ENCODE measurements at places on chromosomes 1 and 21.
A peak's percentile ranks its signal among the peaks of the same experiment; 100 is the strongest.

GRCh38 chr1:7826363-7826762 lies 26.5 kb downstream of the UTS2 start:
- no peak for DNase-seq

- DNase-seq = no peak
Measured at GRCh38 chr1:217373761-217374701, 256.9 kb downstream of the GPATCH2 start.

DNA sequence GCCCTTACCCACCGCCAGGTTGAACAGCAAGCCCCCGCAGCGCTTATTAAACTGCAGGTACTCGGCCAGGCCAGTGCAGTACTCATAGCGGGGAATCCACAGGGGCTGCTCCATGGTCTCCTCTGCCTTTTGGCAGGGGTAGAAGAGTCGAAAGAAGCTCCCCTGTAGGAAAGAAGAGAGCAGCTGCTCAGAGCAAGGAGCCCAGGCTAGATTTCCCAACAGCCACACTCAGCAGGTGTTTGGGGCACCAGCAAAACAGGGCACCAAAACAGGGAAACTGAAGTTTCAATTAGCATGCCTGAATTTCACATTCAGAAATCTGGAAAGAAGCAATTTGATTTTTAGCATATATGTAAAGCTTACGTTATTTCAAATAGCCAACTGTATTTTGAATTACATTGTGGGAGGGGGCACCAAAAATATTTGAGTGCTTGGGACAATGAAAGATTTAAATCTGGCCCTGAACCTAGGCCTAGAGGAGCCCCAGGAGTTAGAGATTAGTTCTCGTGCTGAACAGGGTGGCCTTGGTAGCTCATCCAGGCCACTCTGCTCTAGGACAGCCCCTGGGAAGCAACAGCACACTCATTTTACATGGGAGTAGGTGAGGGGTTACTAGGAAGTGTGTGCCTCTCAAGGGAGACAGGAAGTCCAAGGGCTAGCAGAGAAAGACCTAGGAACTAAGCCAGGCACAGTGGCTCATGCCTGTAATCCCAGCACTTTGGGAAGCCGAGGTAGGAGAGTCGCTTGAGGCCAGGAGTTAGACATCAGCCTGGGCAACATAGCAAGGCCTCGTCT lies 8.2 kb downstream of the PAFAH2 start:
- DNase-seq = no peak

DNA sequence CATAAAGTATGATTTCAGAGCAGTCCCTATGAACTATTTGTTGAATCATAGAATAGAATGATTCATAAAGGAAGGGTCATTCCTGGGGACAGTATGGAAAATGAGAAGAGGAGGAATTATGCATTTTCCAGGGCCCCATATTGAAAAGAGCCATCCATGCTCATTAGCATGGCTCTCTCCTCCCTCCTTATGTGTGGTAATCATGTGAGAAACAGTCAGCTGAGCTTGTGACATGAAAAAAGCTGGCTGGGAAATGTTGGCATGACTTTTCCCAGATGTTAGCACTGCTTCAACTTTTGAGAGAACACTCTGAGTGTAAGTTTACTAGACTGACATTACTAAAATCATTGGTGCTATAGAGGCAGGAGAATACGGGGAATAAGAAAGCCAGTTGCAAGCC lies 16.1 kb downstream of the TRIM67 start:
- DNase-seq = no peak

GRCh38 chr1:107142140-107142542 lies 1.3 kb downstream of the NTNG1 start:
- DNase-seq = peak; percentile 53

GRCh38 chr1:93000291-93000690 lies 39.0 kb upstream of the DIPK1A start:
- DNase-seq = no peak

DNA sequence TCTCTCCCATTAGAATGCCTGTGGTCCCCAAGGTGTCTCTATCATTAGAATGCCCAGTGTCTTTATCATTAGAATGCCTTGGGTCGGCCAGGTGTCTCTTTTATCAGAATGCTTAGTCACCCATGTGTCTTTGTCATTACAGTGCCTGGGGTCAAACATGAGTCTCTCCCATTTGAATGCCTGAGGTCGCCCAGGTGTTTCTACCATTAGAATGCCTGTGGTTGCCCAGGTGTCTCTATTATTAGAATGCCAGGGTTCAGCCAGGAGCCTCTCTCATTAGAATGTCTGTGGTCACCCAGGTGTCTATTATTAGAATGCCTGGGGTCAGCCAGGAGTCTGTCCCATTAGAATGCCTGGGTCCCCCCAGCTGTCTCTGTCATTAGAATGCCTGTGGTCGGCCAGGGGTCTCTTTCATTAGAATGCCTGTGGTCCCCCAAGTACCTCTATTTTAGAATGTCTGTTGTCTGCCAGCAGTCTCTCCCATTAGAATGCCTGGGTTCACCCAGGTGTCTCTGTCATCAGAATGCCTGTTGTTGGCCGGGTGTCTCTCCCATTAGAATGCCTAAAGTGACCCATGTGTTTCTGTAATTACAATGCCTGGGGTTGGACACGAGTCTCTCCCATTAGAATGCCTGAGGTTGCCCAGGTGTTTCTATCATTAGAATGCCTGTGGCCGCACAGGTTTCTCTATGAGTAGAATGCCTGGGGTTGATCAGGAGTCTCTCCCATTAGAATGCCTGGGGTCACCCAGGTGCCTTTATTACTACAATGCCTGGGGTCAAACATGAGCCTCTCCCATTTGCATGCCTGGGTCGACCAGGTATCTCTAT lies 57.1 kb downstream of the RNF187 start:
- no peak for DNase-seq

DNA sequence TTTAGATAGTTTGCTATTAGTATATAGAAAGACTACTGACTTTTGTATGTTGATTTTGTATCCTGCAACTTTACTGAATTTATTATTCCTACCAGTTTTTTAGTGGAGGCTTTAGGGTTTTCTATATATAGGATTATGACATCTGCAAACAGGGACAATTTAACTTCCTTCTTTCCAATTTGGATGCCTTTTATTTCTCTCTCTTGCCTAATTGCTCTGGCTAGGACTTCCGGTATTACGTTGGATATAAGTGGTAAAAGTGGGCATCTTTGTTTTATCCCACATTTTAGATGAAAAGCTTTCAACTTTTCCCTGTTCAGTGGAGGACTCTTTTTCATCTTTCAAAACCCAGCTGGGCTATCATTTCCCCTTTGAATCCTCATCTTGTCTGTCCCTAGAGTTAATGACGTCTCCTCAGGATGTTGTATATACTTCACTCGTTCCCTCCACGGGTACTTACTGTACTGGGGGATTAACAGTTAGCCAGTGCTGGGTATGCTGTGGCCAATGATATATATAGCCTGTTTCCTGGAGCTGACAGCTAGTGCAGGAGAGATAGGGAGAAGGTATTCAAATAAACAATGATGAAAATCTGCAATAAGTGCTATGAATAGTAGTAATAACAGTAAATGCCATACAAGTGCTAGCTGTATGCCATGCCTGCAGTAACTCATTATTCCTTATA lies 9.8 kb downstream of the ACOT11 start:
- DNase-seq = no peak

DNA sequence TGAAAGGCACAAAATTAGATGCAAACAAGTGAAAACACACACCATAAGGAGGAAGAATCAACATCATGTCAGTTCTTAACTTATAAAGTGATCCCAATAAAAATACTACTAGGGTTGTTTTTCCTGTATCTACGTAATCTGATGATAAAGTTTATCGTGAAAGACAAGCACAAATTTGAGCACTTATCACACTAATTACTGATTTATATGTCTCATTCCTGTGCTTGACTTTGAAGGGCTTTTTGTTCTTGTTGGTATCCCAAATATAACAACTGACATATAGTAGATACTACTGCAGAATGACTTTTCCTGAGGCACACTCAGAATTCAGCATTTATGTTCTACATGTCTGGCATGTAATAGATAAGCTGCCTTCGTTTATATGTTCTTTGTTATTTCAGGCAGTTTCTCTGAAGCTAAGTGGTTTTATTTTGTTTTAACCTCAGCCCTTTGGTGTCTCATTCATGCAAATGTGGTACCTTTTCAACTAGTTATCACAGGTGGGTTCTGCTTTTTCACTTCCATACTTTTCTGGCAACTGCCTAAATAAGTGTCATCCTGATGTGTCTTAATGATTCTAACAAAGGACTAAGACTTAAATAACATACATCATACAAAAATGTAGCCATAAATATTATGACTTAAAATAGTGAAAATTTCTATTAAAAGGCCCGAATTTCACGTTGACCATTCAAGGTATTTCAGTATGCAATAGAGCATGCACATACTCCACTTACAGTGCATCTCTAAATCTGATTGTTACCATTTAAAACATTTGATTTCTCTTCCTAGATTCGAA lies 73.2 kb downstream of the LRRC8C start:
- no peak for DNase-seq

GRCh38 chr21:45518742-45519141 lies 23.5 kb downstream of the SLC19A1 start:
- no peak for DNase-seq

GRCh38 chr1:192973988-192974387 lies 85.2 kb downstream of the UCHL5 start:
- no peak for DNase-seq

DNA sequence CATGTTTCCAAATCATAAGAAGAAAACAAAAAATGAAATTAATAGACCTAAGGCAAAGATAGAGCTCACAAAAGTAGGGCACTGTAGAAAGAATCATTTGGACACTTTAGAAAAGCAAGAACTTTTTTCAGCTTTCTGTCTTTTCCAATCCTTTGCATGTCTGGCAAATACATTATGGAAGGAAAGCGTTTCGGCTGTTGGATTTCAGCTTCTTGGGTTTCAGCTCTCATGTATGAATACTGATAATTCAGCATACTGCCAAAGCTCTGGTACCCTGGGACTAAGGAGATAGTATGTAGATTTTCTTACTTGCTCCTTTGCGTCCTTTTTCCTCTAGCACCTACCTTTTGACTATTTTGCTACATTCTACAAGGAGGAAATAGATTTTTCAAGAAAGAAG lies 375.9 kb downstream of the BRINP3 start:
- no peak for DNase-seq

DNA sequence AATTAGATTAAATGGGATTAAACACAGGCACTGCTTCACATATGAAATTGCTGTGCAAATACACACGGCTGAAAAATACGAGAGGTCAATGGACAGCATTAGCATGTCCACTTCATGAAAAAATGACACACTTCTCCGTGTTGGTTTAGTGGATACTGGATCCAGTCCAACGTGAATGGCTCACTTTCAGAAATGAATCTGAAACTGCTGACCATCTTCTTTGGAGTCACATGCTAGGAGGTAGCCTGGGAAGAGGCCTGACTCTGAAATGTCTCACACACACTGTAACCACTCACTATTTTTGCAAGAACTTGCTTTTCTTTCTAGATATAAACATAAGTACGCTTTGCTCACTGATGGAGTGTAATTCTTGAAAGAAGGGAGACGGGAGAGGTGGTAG lies 127.3 kb downstream of the HLCS start:
- no peak for DNase-seq

DNA sequence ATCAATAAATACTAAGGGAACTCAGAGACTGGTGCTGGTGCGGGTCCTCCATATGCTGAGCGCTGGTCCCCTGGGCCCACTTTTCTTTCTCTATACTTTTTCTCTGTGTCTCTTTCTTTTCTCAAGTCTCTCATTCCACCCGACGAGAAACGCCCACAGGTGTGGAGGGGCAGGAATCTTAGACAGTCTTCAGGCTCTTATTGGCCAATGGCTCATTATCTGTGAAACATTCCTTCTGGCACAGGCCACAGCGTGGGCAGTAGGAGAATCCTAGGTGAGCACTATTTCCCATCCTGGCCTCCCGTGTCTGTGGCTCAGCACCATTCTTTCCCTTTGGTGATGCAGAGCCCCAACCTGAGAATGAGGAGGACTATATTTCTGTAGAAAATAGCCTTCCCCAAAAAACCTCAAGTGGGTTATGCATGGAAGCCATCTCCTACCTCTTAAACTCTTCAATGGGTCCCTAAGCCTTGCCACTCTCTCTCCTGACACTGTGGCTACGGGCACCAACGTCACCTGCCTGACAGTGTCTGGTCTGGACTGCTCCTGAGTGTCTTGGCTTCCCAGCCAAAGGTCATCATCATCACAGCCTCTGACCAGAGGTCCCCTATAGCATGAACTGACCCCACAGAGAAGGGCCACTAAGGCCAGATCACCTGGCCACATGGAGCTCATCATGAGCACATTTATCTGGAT lies 6.2 kb upstream of the SLAMF1 start:
- no peak for DNase-seq

GRCh38 chr1:94817712-94818111 lies 2.4 kb upstream of the SLC44A3 start:
- DNase-seq = no peak

DNA sequence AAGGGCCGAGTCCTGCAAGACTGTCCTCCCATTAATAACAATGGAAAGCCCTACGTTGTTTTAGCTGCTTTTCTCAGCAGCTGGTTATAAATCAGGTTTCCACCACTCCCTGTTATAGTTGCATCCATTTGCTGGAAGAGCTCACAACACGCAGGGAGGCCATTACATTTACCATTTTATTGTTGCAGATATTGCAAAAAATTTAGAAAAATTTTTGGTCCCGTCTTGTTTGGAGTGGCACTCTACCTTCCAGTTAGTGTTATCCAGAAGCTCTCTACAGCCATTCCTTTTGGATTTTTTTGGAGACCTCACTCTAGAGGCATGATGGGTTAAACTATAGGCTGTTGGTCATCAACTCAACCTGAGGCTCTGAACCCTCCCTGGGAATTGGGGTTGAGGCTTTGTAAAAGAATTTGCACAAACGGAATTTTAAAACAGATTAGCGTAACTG lies 1532.1 kb upstream of the TPTE start:
- peak; percentile 90 for DNase-seq

GRCh38 chr1:66676613-66677298 lies 75.5 kb upstream of the DYNLT5 start:
- no peak for DNase-seq

DNA sequence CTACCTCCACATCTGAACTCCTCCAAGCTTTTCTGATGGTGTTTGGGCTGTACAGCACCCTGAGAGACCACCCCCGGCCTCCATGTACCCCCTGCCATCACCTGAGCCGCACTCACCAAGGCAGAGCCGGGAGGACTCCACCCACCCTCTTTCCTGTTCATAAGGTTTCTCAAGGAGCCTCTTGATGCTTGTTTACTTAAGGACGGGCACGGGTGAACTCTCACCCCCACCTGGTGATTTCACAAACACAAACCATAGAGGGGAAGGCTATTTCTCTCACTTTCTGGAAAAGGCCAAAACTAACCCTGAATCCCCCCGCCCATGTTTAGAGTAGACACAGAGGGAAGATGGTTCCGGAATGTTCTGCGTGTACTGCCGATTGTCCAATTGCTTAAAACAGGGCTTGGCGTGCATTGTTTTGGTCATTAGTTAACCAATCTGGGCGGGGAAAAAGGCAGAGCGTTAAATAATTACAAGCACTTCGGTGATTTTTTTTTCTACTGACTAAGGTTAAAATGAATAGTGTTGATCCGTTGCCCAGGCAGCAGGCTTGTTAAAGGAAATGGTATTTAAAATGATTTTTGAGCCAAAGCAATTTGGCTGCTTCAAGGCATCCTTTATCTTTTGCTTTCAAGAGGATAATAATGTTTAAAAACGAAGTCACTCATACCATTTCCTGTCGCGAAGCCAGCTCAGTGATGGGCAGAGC lies 279.8 kb upstream of the VAMP3 start:
- no peak for DNase-seq

- no peak for DNase-seq
Measured at GRCh38 chr21:19557046-19557445, 1153.5 kb upstream of the TMPRSS15 start.

GRCh38 chr1:17849216-17849615 lies 94.1 kb downstream of the ACTL8 start:
- DNase-seq = no peak

- no peak for DNase-seq
Measured at GRCh38 chr1:41434748-41435449, 49.6 kb downstream of the EDN2 start.

GRCh38 chr1:27527890-27528817 lies 38.2 kb upstream of the WASF2 start:
- peak; percentile 56 for DNase-seq

Measured in T47D (cell line).